ENCODE measurements at places on chromosomes 7 and 10.
A peak's percentile ranks its signal among the peaks of the same experiment; 100 is the strongest.

- H3K36me3 ChIP-seq = no peaks in the 10 kb centered on the region
- no peak overlapping the region for H3K27ac ChIP-seq
Measured at GRCh38 chr10:12909836-12910185, 91.7 kb downstream of the CCDC3 start.

GRCh38 chr10:100718197-100718742 is 27.1 kb upstream of the PAX2 start:
- no peaks in the 10 kb centered on the region for H3K36me3 ChIP-seq
- H3K4me3 ChIP-seq = no peak overlapping the region
- peaks cover 61% of the 10 kb centered on the region for H3K27me3 ChIP-seq
- H3K27ac ChIP-seq = no peak overlapping the region
- no peak for DNase-seq

DNA sequence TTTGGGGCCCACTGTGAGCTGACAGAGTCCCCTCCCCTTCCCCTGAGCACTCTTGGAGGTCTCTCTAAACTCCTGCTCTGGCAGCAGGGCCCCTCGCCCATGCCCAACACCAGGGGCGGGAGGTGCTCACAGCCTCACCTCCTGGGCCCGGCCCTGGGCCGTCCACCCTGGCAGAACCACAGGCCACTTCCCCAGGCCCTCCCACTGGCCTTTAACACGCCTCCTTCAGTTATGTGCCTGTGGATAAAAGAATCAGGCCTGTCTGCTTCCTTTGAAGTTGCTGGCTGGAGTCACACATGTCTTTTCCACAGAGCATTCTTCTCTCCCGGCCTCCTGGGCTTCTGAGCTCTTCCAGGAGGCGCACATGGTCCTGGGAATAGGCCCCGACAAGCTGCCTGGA is 10.2 kb downstream of the MYL10 start:
- H3K27ac ChIP-seq = no peak overlapping the region
- H3K27me3 ChIP-seq = peaks cover 4% of the 10 kb centered on the region
- no peaks in the 10 kb centered on the region for H3K36me3 ChIP-seq
- no peak overlapping the region for H3K4me3 ChIP-seq
- no peaks in the 10 kb centered on the region for H3K4me1 ChIP-seq

DNA sequence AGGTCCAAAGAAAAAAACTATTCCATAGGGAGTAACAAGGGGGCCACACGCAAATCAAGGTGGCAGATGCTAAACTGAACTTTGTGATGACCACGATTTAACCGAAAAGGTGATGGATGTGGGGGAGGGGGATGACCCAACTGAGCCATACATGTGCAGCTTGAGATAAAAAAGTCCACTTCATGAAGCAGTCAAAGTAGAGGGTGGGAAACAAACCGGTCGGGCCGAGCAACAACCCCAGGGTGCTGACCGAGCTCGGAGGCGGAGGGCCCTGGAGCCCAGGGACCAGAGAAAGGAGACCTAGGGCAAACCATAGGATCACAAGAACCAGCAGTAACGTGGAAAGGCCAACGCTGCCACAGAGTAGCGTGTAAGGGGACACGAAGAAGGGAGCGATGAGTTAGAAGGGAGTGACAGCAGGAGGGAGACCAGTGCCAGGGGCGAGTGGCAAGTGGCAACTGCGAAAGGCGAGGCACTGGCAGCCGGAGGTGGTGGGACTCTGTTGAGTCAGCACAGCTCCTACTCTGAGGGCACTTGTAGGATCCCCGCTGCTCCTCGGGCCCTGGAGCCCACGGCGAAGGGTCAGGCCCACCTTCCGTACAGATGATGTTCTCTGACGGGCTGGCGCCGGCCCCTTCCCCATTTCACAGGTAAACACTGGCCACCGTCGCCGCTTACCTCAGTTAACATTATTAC is 540 bp downstream of the SNX13 start:
- H3K36me3 ChIP-seq = no peaks in the 10 kb centered on the region
- H3K4me1 ChIP-seq = peaks cover 43% of the 10 kb centered on the region
- peak overlapping the region; percentile 36 for H3K4me3 ChIP-seq
- DNase-seq = peak; percentile 75

DNA sequence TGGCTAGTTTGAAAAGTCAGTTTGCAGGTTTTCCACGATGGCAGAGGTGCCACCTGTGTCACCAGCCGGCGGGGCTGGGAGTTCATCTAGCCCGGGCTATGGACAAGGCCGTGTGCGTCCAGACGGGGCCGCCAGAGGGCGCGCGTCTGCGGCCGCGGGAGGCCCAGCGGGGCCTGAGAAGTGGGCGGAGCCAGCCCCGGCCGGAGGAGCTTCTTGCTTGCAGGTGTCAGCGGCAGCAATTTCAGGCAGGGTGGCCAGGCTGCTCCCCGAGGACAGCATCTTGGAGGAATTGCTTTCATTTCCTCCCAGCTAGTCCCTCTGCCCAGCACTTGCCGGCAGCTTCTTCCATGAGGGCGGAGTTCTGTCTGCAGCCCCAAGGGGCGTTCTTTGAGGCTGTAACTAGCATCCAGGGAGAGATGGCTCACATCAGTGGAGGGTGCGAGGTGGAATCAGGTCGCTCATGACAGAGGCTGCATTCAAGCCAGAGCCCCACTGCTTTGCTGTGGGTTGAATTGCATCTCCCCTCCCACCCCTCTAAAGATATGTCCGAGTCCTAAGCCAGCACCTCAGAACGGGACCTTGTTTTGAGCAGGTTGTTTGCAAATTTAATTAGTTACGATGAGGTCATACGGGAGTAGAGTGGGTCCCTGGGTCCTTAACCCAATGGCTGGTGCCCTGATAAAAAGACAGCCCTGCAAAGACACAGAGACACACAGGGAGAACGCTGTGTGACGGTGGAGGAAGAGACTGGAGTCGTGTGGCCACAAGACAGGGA is 85.9 kb upstream of the MKI67 start:
- no peak overlapping the region for H3K4me3 ChIP-seq
- H3K27me3 ChIP-seq = no peaks in the 10 kb centered on the region
- H3K27ac ChIP-seq = no peak overlapping the region
- DNase-seq = peak; percentile 84

- no peak for DNase-seq
- H3K27ac ChIP-seq = no peak overlapping the region
- no peak overlapping the region for H3K4me3 ChIP-seq
- no peaks in the 10 kb centered on the region for H3K36me3 ChIP-seq
Measured at GRCh38 chr10:60175441-60175971, 214.2 kb downstream of the ANK3 start.

DNA sequence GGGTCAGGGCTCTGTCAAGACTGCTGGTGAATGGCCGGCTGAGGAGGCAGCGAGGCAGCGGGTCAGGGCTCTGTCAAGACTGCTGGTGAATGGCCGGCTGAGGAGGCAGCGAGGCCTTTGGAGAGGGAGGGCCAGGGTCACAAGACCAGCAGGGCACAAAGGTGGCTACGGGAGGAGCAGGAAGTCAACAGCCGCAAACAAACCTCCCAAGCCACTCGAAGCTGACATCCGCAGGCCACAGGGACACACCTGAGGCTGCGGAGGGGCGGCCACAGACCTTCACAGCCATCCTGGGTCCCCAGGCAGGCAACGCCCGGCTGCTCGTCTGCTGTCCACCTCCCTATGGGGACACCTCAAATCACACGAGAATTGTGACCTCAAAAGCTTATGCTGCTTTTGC is 8.9 kb upstream of the GPER1 start:
- no peak overlapping the region for H3K4me3 ChIP-seq
- H3K27me3 ChIP-seq = no peaks in the 10 kb centered on the region
- H3K36me3 ChIP-seq = no peaks in the 10 kb centered on the region
- no peak overlapping the region for H3K27ac ChIP-seq

- no peaks in the 10 kb centered on the region for H3K4me1 ChIP-seq
- H3K27me3 ChIP-seq = no peaks in the 10 kb centered on the region
- H3K27ac ChIP-seq = no peak overlapping the region
- no peak for DNase-seq
- H3K4me3 ChIP-seq = no peak overlapping the region
- no peaks in the 10 kb centered on the region for H3K36me3 ChIP-seq
Measured at GRCh38 chr7:82018226-82018625, 248.4 kb upstream of the HGF start.

DNA sequence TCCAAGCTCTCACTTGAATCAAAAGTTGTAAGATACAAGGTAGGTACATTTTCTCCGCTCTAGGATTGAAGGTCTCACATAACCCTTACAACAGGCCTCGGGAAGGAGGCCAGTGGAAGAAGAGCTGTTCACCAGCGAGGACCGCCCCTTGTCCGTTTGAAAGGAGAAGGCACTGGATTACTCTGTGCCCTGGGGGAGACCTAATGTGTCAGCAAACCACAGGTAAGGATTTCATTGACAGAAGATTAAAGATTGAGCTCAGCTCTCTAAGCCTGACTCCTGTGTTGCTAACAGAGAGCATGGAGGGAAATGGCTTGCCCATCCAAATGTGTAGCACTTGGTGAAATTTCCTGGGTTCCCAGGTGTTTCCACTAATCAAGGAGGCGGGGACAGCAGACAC is 81.2 kb downstream of the SLC16A9 start:
- H3K4me3 ChIP-seq = no peak overlapping the region
- H3K27ac ChIP-seq = no peak overlapping the region
- peaks cover 6% of the 10 kb centered on the region for H3K4me1 ChIP-seq
- DNase-seq = no peak
- H3K27me3 ChIP-seq = no peaks in the 10 kb centered on the region

GRCh38 chr7:140176122-140176701 is 571 bp downstream of the KDM7A start:
- no peaks in the 10 kb centered on the region for H3K27me3 ChIP-seq
- H3K4me1 ChIP-seq = peaks cover 4% of the 10 kb centered on the region
- peak overlapping the region; percentile 48 for H3K4me3 ChIP-seq
- H3K36me3 ChIP-seq = no peaks in the 10 kb centered on the region
- peak overlapping the region; percentile 96 for H3K27ac ChIP-seq
- DNase-seq = no peak

DNA sequence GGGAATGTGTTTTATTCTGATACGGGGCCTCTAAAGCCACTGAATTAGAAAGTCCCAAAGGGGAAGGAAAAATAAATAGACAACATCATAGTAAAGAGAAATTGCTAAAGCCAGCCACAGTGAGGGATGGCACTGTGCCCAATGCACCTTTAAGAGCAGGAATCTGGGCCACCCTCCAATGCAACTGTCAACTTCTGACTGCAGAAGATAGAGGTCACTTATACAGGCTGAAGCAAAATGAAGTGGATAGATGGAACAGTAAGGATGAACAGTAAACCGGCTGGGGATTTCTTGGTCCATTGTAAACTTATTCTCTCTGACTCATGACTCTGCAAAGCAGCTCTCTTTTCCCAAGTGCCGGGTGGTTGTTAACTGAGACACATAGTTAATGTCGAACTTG is 54.0 kb upstream of the KCNIP2 start:
- no peak overlapping the region for H3K27ac ChIP-seq
- H3K4me3 ChIP-seq = no peak overlapping the region
- peak; percentile 53 for DNase-seq

- peaks cover 13% of the 10 kb centered on the region for H3K4me1 ChIP-seq
- no peaks in the 10 kb centered on the region for H3K36me3 ChIP-seq
- no peaks in the 10 kb centered on the region for H3K27me3 ChIP-seq
- H3K27ac ChIP-seq = no peak overlapping the region
- DNase-seq = no peak
- H3K4me3 ChIP-seq = no peak overlapping the region
Measured at GRCh38 chr10:116660860-116661259, 40.1 kb downstream of the PNLIPRP2 start.

DNA sequence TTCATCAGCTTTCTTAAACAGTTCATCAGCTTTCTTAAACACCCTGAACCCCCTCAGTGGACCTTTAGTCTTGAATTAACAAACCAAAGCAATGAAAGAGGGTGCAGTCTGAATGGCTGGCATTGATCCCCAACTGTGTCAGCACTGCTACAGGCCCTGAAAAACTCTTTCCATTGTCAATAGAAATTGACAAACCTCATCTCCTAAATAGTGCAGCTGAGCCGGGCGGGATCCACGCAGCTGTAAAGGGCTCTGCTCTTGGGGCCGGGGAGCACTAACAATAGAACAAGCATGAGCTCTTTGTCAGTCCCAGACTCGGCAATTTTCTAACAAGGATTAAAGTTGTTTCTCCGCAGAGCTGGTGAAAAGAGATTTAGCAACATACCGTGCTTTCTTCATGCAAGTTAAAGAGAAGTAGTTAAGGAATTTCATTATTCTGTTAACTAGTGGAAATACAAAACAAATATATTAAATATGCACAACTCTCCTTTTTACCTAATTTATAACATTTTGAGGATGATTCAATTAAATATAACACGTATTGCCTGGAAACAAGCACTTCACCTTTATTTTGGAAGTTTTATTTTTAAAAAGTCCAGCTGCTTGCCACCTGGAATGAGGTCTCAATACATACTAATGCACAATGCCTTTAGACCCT is 24.7 kb upstream of the FEZF1 start:
- no peak overlapping the region for H3K27ac ChIP-seq
- H3K27me3 ChIP-seq = no peaks in the 10 kb centered on the region
- DNase-seq = no peak
- H3K36me3 ChIP-seq = no peaks in the 10 kb centered on the region

DNA sequence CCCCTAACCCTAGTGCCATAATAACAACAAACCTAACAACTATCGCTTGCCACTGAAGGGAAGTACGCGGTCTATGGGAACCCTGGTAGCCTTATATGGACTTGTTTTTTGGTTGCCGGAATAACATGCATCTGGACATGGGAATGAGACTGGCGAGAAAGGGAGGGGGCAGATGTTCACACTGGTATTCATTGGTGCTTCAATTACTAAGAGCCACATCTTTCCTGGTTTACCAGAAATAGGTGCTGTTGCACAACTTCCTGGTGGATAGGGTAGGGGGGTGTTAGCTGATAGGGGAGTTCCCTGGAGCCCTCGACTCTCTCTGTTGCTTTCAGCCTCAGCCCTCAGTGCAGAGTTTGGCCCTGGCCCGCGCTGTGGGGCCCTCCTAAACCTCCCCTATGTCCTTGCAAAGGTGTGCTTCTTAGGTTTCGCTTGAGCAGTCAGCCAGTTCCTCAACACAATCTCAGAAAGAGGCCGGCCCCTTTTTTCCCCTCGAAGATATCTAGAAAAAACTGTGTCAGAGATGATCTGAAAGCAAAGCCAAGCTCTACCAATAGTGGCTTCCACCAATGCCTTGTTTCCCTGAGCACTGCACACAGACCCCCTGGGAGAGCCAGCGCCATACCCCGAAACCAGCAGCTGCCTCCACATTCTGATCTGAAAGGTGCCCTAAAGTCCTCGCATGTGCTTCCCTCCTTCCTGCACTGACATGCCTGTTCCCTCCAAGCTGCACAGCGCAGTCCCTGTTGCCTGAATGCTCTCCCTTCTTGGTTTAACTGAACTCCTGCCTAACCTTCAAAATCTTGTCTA is 13.5 kb downstream of the TBXAS1 start:
- H3K27ac ChIP-seq = peak overlapping the region; percentile 26
- H3K36me3 ChIP-seq = no peaks in the 10 kb centered on the region
- no peaks in the 10 kb centered on the region for H3K27me3 ChIP-seq
- H3K4me1 ChIP-seq = no peaks in the 10 kb centered on the region

DNA sequence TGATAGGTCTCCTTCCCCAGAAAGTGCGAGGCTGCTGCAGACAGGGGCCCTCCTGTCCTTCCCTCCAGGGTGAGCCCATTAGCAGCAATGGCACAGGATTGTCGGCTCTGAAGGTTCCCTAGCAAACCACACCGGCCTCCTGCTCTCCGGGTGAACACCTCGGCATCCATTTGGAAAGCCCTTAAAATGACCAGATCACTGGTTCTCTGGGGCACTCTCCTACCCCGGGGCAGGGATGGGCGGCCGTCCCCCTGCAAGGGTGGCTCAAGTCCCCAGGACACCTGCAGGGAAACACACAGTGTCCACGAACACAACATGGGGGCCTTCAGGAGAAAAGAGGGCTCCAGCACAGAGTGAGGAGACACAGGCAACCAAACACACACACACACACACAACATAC is 459.1 kb downstream of the PTPRN2 start:
- H3K27me3 ChIP-seq = no peaks in the 10 kb centered on the region
- H3K36me3 ChIP-seq = no peaks in the 10 kb centered on the region
- H3K4me3 ChIP-seq = no peak overlapping the region
- no peak for DNase-seq

- H3K4me1 ChIP-seq = no peaks in the 10 kb centered on the region
- no peak overlapping the region for H3K27ac ChIP-seq
- no peak for DNase-seq
- H3K36me3 ChIP-seq = no peaks in the 10 kb centered on the region
Measured at GRCh38 chr10:73554721-73555120, 36.4 kb downstream of the USP54 start.

All from adrenal gland (tissue), 19 donors.